Stimulated activated CD8-positive, alpha-beta memory T cell treated with anti-CD3 and anti-CD28 coated beads, Interleukin-4, amount 100 ng/mL, for 4 hours (primary cell): ENCODE measurements at places on chromosomes 13 and 19.

GRCh38 chr19:49564616-49565045 is 15.7 kb downstream of the NOSIP start:
- no peak for DNase-seq

GRCh38 chr13:43805071-43805468 is 18.3 kb upstream of the ENOX1 start:
- no peak for DNase-seq

DNA sequence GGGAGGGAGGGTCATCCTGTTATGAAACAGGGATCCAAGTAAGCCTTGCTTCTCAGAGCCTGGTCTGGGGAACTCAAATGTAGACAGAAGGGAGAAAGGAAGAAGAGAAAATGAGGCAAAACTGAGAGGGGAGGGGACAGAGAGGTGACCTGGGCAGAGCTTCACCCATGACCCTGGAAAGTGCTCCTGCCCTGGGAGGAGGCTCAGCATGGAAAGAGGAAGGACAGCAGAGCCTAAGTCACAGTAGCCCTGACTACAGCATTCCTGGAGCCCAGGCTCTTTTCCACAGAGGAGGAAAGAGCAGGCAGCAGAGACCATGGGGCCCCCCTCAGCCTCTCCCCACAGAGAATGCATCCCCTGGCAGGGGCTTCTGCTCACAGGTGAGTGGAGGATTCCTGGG is at the start of gene CEACAM3:
CEACAM3 (plus strand) TSS at position 226 of the 400 bp plus-strand sequence; CDS start at position 317, 91 bp downstream.
- no peak for DNase-seq

DNA sequence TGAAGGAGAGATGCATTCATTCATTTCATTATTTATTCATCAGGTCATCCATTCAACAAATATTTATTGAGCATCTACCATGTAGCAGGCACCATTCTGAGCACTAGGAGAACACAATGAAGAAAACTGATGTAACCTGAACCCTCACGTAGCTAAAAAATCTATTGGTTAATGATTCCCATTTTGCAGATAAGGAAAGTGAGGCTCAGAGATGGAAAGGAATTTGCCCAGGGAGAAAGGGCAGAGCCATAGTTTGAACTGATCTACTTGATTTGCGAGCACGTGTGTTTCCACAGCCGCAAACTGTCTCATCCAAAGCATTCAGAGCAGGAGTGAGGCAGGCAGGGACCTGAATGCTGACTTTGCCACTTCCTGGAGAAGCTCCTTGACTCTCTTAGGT is 2.7 kb downstream of the KLK8 start:
- no peak for DNase-seq

GRCh38 chr13:62687732-62688131 is 1272.1 kb upstream of the PCDH20 start:
- DNase-seq, result no peak

GRCh38 chr13:47334173-47334572 is 437.3 kb upstream of the HTR2A start:
- no peak for DNase-seq
